ENCODE measurements at places on chromosomes 4 and X. TPM values are rescaled to one million over a fixed set of nuclear protein-coding genes. Genes with fewer than 3 reads are reported as not detected.

GRCh38 chr4:26821677-26822503 is 38.8 kb upstream of the STIM2 start:
- no peak for DNase-seq

MAGEC3 gene
- not detected for total RNA-seq

DNA sequence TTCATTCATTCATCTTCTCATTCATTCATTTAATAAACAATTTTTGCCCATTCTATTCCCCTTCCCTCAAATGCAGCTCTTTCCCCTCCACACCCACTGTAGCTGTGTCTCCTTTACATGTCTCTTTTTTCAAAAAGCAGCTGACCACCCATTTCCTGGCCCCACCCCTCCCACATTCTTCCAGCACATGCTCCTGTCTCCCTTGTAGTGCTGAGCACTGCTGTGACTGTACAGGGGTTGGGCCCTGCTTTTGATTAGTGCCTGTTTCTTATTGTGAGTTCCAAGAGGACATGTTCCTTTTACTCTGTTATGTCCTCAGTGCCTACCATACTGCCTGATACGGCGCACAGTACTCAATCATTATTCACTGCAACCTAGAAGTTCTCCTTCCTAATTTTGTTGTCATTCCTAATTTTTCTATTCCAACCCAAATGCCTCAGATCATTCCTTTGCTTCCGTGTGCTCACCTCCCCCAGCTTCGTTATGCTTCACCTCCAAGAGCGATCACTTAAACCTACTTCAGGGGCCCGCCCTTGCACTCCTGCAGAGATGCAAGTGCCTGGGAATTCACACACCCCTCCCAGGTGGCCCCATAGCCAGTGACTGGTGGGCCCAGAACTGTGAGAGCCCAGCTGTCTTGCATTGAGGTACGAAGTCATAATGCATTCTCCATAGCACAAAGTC is 152.2 kb downstream of the STK32B start:
- no peak for DNase-seq

GRCh38 chr4:172149329-172149728 is 336.1 kb downstream of the GALNTL6 start:
- DNase-seq = no peak

GRCh38 chr4:104976262-104976661 is 170.4 kb upstream of the TET2 start:
- DNase-seq = no peak

DNA sequence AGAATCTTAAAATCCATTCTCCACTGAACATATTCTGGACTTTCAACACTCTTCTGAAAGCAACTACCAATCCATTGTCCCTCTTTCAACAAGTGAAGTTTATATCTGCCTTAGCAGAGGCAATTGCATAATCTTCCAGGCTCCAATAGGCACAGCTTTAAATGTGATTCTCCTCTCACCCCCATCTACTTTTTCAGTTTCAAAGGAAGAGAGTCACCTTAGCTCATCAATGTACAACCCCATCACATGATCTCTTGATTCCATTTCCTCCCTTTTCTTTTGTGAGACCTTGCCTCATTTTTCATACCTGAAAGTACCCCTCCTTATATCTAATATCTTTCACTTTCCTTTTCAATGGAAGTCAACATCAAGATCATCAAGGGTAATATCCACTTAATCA is 921.7 kb upstream of the EPHA5 start:
- no peak for DNase-seq

- DNase-seq = no peak
These were observed 20.3 kb upstream of the HGFAC start for GRCh38 chr4:3421470-3421869.

ARL9 gene
- total RNA-seq = 0.11 TPM

- DNase-seq = no peak
These were observed 7.9 kb downstream of the KDR start for GRCh38 chr4:55117511-55117910.

TMSB15C gene
- not detected for total RNA-seq

EMCN gene
- not detected for total RNA-seq
